Activated T-cell treated with anti-CD3 and anti-CD28 coated beads for 24 hours (primary cell): ENCODE measurements at places on chromosomes 5 and 9.
A peak's percentile ranks its signal among the peaks of the same experiment; 100 is the strongest.

DNA sequence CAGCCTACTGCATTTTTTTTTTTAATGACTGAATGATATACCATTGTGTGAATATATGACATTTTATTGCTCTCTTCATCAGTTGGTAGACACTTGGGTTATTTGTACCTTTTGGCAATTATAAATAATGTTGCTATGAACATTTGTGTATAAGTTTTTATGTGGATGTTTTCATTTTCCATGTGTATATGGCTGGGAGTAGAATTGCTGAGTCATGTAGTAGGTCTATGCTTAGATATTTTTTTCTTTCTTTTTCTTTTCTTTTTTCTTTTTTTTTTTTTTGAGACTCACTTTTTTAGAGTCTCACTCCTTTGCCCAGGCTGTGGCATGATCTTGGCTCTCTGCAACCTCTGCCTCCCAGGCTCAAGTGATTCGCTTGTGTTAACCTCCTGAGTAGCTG, 32.9 kb upstream of the FAM120AOS start:
- no peak for DNase-seq

- no peak for DNase-seq
Observed at GRCh38 chr5:139418793-139419192, 14.9 kb upstream of the SPATA24 start.

DNA sequence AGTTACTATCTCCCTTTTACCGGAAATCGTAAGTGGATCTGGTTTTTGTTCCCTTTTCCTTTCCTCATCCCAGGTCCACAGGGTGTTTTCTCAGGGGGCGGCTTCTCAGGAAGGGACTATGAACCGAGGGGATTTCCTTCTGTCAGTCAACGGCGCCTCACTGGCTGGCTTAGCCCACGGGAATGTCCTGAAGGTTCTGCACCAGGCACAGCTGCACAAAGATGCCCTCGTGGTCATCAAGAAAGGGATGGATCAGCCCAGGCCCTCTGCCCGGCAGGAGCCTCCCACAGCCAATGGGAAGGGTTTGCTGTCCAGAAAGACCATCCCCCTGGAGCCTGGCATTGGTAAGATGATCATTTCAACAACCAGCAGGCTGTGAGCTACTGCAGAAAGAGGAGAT, 75.8 kb downstream of the GOLPH3 start:
- DNase-seq, result no peak

DNA sequence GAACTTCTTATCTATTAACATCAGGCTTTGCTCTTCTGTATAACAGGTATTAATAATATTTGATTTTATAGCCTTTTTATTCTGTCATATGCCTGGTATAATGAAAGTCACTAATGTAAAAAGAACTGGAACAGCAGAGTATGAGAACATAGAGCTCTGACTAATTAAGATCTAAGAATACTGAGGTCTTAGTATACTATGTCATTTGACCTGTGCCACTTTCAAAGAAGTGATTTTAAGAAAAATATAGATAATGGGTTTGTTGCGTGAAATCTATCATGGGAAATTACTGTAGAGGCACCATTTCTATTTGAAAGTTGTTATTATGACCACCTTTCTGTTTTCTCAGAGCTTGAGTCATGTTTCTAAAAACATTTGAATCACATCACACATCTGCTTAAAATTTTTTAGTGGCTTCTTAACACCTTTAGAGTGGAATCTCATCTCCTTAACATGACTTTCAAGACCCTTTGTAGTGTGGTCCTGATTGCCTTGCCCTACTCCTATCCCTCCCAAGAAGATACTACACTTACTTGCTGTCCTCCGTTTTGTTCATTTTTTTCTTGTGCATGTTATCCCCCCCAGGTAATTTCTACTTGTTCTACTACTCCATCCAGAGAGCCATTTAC, 14.3 kb downstream of the WDR36 start:
- DNase-seq, result no peak

DNA sequence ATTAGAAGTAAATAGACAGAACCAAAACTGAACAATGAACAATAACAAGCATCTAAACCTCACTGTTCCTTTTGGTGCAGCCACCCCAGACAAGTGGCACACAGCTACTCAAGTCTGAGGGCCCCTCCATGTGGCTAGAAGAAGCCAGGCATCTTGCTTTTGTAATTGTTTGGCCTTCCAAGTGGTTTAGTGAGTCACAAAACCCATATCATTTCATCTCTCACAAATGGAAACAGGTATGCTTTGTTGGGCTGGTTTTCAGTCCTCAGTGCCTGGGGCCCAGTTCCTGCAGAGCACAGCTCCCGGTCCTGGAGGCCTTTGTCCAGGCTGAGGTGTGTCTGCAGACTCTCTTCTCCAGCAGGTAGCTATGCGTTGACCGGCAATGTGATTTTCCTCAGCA, 16.7 kb downstream of the PRLR start:
- DNase-seq, result no peak

DNA sequence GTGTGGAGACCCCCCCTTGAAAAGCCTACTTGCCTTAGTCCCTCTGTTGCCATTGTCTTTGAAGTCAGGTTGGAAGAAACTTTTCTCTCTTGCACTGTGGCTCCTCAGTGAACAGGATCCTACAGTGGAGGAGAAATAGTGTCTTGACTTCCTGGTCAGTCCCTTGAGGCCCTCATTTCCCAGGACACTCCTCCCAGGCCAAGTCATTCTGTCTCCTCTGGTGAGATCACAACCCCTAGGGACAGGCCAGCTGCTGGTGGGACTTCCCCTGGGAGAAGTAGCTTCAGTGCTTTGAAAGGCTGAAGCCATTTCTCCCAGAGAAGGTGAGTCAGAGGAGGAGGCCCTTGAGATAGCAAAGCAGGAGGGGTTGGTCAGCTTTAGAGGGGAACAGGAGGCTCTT, 10.1 kb upstream of the GRIA1 start:
- DNase-seq, result no peak

DNA sequence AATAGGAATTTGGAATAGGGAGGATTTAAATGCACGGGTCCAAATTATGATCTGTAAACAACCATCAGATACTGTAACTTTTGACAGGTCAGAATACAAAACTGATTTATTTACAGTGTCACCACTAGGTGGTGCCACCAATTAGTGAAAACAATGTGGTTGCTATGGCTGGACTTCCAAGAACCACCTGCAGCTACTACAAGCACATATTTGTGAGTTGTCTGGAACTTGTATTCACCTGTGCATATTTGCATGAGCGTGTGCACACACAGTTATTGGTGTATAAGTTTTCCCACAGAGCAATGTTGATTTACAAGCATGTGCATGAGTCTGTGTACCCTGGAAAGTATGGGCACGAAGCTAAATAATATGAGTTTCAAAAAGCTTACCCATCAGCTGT, 3.0 kb upstream of the HRCT1 start:
- peak; percentile 38 for DNase-seq

GRCh38 chr9:130347931-130348330, 82.4 kb downstream of the HMCN2 start:
- DNase-seq, result no peak

DNA sequence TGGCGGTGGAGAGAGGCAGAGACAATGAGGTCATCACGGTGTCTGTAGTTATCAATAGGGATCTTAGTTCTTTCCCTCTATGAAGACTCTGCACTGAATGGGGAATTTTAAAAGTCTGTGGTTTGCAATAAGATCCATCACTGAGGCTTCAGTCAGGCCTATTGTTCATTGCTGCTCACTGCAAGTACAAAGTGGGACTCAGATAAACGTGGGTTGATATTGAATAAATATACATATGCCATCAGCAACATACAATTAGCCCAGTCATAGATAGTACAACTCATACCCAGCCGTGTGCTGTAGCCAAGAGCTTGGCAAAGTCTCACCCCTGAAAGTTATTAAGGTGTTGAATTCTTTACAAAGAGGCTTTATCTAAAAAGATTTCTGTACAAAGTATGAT, 88.4 kb downstream of the ENC1 start:
- DNase-seq, result no peak

DNA sequence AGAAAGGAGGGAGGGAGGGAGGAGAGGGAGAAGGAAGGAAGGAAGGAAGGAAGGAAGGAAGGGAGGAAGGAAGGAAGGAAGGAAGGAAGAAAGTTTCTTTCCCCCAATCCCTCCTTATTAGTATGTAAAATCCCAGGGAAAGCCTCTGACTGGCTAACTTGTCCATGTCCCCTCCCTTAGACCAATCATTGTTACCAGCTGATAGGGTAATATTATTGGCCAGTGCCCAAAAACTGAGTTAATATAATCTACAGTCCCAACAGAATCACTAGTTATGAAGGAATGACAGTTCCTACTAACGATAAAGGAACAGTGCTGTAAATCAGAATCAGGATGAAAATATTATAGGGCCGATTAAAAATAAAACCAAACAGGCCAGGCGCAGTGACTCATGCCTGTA, 53.6 kb upstream of the CCNG1 start:
- DNase-seq, result no peak

GRCh38 chr5:127429928-127430327, 87.5 kb upstream of the PRRC1 start:
- DNase-seq, result no peak

DNA sequence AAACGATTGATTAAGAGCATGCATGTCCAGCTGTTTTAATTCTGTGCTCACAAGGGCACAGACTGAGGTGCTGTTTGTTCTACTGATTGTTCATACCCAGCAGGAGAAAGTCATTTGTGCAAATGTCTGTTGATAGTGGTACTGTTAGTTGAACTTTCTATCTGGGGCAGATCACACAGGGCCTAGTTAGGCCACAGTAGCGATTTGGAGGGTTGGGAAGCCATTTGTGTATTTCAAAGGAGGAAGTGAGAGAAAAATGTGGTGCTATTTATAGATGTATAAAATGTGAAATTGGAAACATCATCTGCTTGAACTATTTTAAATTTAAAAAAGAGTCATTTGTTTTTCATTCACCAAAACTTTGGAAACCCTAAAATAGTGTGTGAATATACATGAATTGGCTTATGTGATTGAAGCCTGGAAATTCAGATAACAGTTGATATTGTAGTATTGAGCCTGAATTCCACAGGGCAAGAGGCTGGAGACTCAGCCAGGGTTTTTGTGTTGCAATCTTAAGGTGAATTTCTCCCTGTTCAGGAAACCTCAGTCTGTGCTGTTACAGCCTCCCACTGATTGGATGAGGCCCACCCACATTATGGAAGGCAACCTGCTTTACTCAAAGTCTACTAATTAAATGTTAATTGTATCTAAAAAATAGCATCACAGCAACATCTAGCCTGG, 162.0 kb upstream of the CDKN2B start:
- no peak for DNase-seq

- DNase-seq, result no peak
Observed at GRCh38 chr9:3730511-3730922, 204.7 kb upstream of the RFX3 start.

DNA sequence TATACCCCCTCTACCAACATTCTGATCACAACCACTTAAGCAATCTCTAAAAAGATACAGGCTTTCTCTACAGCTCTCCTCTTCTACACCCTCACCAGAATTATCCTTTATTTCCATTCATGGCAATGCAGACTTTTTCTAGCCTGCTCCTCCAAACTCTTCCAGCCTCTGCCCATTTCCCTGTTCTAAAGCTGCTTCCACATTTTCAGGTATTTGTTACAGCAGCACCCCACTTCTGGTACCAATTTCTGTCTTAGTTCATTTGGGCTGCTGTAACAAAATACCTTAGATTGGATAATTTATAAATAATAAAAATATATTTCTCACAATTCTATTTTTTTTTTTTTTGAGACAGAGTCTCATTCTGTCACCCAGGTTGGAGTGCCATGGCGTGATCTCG, 53.0 kb upstream of the DNAH5 start:
- DNase-seq, result no peak

- no peak for DNase-seq
Observed at GRCh38 chr5:137268646-137269045, 230.5 kb downstream of the SPOCK1 start.

- no peak for DNase-seq
Observed at GRCh38 chr9:20355022-20355421, 267.3 kb downstream of the MLLT3 start.

- no peak for DNase-seq
Observed at GRCh38 chr9:72656021-72656420, 134.6 kb downstream of the TMC1 start.

DNA sequence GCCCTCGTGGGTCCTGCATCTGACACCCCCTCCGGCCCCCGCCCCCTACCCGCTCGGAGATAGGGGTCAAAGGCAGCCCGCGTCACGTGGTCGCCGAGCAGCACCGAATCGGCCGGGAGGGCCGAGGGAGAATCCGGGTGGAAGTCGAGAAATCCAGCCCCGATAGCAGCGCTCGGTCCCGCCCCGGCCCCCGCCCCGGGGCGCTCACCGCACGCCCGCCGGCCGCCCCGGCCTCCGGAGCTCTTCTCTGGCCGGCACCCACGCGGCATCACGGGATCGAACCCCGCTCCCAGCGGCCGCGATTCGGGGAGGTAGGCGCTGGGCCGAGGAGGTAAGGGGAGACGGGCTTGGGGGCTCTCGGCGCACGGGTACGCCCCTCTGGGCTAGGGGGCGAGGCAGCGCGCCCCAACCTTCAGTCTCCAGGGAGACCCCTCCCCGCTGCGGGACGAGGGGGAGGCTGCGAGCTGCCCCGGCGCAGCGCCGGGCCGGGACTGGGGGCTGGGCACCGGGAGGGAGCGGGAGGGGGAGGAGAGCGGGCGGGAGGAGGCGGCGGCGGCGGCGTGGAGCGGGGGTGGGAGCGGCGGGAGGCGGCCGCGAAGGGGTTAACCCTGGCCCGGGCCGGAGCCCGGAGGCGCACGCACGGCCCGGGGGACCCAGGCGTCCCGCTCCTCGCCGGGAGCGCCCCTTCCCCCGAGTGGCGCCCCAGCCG, 22.1 kb upstream of the NDST1 start:
- peak; percentile 10 for DNase-seq

DNA sequence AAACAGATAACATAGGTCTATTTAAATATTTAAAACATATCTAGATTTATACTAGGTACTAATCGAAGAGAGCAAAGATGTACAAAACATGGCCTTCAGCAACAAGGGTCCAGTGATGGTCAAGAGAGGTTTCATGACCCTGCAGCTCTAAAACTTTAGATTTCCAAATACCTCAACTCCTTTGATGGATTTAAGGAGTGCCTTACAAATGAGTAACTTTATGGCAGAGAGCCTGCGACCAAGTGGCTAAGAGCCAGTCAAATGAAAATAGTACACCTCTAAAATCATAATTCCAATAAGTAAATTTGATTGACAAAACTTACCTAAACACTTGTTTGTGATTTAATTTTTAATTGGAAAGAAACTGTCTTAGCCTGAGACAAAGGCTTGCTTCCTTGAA, 4.7 kb upstream of the SH3RF2 start:
- no peak for DNase-seq

DNA sequence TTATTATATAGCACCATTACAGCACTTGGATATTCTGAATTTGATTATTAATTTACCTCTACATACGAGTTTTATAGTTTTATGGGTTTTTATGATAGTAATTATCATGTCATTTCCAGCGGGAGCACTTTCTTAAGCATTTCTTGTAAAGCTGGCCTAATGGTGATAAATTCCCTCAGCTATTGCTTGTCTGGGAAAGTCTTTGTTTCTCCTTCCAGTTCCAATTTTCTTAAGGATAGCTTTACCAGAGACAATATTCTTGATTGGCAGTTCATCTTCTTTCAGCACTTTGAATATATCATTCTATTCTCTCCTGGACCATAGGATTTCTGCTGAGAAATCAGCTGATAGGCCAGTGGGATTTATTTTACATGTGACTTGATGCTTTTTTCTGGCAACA, 505.4 kb downstream of the TMEM232 start:
- no peak for DNase-seq
